Diencephalon (tissue), 1 donor: ENCODE measurements at places on chromosomes 7 and 10. TPM values are rescaled to one million over a fixed set of nuclear protein-coding genes. Genes with fewer than 3 reads are reported as not detected.

Gene ZNF107
- total RNA-seq = 15.2 TPM

Gene LRRD1
- total RNA-seq = 0.92 TPM

Gene AEBP1
- total RNA-seq = 9.7 TPM

Gene KAZALD1
- total RNA-seq = 1.2 TPM

Gene XRCC2
- 4.6 TPM for total RNA-seq

Gene SNCG
- 29.1 TPM for total RNA-seq
